Lung microvascular endothelial cell (primary cell): ENCODE measurements at places on chromosomes 2 and 18.

- DNase-seq: no peak
Observed at GRCh38 chr2:128362889-128363228, 44.2 kb upstream of the HS6ST1 start.

- DNase-seq: no peak
Observed at GRCh38 chr18:37624318-37624717, 58.7 kb upstream of the CELF4 start.

DNA sequence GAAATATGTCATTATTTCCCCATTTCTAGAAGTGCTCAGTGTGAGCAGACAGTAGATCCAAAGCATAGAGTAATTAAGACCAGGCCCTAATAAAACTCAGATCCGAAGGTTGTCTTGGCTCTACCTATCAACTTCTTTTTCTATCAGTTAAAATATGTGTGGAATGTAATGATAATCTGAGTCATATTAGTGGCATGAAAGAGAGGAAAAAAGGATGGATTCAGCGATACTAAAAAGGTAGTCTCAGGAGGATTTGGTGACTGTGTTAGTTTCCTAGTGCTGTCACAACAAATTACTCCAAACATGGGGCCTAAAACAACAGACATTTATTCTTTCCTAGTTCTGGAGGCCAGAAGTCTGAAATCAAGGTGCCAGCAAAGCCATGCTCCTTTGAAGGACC, 103.7 kb upstream of the NABP1 start:
- DNase-seq: no peak

DNA sequence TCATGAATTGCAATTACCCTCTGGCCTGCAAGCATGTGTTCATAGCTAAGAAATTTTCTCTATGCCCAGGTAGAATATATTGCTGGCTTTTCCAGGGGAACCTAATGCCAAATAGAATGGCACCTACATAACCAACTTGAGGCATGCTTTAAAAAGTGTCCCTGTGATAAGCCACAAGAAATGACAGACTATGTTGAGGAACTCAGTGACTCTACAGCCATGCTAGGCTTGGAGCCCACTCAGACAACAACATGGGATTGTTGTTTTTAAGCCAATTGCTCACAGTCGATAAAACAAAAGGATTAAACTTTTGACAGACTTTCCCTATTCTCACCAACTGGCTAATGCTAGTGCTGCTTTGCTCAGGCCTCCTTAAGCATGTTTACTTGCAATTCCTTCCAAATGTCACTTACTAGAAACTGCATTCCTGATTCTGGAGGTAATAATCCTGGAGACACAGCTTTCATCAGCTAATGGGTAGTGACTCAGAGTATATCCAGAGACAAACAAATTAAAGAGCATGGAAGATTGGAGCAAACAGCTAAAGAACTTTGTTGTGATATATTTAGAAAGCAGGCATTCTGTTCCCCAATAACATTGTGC, 249.0 kb downstream of the SLC8A1 start:
- DNase-seq: no peak

GRCh38 chr18:3121259-3121658, 98.5 kb downstream of the MYOM1 start:
- no peak for DNase-seq

GRCh38 chr2:215607766-215608165, 171.9 kb upstream of the FN1 start:
- DNase-seq: no peak

DNA sequence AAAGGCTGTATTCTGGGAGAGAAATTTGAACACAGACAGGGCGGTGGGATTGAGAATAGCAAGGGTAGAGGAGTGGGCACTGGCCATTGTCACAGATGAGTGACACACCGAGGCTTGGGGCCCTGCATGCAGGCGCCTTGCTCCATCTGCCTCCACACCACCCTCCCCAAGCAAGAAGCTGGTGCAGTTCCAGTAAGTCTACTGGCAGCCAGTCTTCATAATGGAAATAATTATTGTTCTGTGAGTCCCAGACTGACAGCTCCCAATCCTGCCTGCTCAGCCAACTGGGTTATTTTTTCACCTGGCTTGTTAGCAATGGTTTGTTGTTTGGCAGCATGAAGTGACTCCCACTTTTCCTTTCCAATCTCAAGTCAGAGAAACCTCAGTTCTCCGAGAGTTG, 13.0 kb downstream of the TTC32 start:
- DNase-seq: no peak

DNA sequence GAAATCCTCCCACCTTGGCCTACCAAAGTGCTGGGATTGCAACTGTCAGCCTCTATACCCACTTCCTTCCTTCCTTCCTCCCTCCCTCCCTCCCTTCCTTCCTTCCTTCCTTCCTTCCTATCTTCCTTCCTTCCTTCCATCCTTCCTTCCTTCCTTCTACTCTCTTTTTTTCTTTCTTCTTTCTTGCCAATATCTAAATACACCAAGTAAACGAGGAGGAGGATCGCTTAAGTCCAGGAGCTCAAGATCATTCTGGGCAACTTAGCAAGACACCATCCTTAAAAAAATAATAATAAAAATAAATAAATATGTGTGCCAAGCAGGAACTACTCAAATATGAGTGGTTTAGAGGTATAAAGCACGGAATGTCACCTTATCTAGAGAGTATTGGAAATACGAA, 249.4 kb upstream of the TRIB2 start:
- no peak for DNase-seq

DNA sequence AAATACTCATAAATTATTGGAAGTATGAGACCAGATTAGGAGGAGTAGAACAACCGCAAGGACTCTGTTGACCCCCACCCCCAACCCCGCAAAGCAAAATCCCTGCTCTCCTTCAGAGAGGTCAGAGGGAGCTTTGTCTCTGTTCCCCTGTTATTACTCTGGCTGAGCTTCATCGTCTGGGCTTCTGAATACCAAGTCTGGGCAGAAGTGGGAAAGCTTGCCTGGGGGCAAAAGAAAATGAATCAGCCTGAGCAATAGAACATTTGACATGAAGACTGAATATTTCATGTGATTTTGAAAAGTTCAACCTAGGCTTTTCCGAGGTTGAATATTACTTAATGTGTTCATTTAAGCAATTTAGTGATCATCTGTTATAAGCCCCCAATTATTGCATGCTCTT, 114.6 kb upstream of the ARHGAP28 start:
- no peak for DNase-seq
